Stimulated activated naive CD4-positive, alpha-beta T cell (primary cell): ENCODE measurements at places on chromosomes 13 and 19.

GRCh38 chr13:78876915-78877549, 218.1 kb upstream of the OBI1 start:
- DNase-seq, result no peak

GRCh38 chr13:75687150-75687763, 51.1 kb downstream of the LMO7 start:
- no peak for DNase-seq

DNA sequence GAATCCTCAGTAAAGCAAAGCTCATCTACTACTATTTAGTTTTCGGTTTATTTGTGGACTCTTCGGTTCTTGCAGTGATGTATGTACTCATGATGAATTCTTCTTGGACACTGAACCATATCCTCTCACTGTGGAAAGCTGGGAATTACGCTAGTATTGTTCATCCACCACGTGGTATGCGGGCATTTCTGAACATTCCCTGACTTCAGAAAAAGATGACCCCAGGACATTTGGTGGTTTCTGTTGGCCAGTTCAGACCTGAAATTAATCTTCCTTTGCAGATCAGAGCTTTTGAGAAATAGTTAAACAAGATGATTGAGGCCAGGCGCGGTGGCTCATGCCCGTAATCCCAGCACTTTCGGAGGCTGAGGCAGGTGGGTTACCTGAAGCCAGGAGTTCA, 25.3 kb upstream of the FBN3 start:
- no peak for DNase-seq

GRCh38 chr13:23609874-23610576, 39.8 kb downstream of the TNFRSF19 start:
- no peak for DNase-seq
